Right renal pelvis (tissue), 4 donors: ENCODE measurements at places on chromosomes 12 and 14.

DNA sequence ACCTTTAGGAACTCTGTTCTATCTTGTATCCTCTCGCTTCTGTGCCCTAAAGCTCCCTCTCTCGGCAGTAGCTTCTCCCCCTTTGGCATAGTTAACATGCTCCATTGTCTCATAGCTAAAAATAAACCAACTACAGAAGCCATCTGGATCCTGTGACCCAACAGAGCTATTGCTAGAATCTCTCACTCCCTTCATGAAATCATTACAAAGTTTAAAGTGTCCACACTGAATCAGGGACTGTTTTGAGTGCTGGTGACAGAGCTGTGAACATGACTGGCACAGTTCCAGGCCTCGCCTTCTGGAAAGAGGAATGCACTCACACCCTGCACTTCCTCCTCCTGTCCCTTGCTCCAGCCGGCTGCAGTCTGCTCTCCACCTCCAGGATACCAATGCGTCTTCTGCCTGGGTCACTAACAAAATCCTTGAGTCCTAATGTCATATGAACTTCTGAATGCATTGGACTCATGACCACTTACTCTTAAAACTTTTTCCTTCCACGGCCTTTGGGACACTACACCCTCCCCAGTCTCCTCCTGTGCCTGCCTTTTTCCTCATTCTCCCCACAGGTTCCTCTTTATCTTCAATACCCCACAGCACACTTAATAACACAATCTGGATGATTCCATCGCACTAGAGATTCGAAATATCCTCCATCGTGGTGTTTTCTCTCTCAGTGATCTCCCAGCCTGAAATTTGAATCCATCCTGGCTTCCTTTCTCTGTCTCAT, 13.2 kb downstream of the PLBD1 start:
- peak; percentile 54 for DNase-seq

GRCh38 chr14:71225113-71225512, 317.9 kb downstream of the PCNX1 start:
- no peak for DNase-seq

GRCh38 chr14:61861320-61861865, 99.2 kb downstream of the SNAPC1 start:
- DNase-seq, result no peak

DNA sequence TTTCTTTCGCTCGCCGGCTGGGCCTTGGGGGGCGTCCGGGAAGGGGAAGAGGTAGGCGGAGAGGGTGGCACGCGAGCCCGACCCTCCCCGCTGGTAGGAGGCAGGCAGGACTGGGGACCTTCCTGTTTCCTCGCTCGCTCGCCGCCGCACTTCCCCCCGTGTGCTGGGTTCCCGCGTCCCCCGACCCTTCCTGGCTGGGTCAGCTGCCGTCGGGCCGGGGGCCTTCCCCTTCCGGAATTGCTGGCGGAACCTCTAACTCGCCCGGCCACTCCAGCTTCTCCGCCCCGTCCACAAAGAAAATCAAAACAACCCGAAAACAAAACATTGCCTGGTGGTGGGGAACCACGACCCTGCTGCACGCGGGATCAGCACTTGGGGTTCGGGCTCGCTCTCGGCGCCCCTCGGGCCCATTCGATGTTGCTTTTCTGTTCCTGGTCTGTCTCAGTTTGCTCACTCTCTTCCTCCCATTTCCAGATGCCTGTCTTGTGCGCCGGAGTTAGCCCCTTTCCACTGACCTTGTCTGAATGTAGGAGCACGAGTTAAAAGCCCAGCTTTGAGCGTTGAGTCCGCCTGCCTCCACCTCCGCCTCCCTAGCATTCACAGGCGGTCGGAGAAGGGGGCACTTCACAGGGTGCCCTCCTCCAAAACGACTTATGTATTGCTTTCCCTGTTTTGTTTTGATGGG, 581 bp downstream of the PAPOLA start:
- DNase-seq, result no peak

GRCh38 chr12:52380271-52380694, 5.2 kb downstream of the KRT84 start:
- no peak for DNase-seq

DNA sequence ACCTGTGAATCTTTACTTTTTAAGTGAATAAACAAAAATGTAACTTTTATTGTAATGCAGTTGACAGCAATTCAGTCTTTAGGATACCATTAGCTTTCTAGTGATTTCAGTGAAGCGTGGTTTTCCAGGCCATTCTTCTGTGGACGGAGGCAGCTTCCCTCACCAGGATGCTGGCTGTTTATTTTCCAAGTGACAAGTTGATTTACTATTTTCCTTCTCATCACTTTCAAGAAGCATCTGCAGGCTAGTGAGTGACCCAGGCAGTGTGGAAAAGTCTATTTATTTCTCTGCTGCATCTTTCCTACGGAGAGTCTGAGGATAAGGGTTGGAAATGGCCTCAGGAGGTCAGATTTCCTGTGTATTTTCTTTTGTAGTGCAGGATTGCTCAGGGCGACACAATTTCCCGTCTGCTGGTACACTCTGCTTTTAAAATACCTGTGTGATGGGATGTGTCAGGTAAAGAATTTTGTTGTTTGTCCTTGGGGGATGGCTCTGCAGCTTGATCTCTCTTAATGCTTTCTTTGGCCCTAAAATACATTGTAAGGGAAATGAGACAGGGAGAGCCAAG, 467.8 kb downstream of the NRXN3 start:
- no peak for DNase-seq

GRCh38 chr14:44462381-44462780, 44.7 kb downstream of the FSCB start:
- no peak for DNase-seq

DNA sequence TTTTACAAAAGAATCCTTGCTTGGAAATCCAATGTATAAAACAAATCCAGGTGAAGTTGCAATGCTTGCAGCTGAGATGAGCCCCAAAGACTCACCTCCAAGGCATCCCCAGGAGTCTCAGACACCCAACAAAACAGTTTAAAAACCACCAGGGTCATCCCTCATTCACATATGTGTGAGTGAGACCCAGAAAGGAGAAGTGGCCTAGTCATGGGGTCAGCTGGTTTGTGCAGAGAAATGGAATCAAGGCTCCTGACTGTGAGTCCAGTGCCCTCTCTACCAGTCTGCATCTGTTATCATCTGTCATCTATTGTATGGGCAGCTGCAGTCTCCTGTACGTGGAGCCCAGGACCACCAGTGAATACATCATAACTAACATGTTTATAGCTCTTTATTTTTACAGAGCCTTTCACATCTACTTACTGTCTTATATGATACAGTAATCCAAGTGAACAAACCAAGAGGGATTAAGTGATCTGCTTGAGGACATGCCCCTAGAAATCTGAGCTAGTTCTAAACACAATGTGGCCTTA, 27.1 kb downstream of the PLEKHG7 start:
- no peak for DNase-seq

DNA sequence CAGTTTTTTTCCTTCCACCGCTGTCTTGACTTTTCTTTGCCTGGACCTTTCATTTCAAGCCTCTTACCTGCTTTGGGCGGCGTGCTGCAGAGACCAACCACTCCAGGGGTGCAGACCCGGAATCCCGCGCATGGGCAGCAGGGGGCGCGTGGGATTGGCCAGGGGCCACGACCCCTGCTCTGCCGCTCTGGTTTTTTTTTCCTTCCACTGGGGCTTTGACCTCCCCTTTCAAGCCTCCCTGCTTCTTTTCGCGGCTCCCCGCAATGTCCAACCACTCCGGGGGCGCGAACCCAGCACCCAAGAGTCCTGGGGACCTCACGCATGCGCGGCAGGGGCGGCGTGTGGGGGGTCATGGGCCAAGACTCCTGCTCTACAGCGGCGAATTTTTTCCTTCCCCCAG, 325.1 kb downstream of the ALG10 start:
- no peak for DNase-seq

DNA sequence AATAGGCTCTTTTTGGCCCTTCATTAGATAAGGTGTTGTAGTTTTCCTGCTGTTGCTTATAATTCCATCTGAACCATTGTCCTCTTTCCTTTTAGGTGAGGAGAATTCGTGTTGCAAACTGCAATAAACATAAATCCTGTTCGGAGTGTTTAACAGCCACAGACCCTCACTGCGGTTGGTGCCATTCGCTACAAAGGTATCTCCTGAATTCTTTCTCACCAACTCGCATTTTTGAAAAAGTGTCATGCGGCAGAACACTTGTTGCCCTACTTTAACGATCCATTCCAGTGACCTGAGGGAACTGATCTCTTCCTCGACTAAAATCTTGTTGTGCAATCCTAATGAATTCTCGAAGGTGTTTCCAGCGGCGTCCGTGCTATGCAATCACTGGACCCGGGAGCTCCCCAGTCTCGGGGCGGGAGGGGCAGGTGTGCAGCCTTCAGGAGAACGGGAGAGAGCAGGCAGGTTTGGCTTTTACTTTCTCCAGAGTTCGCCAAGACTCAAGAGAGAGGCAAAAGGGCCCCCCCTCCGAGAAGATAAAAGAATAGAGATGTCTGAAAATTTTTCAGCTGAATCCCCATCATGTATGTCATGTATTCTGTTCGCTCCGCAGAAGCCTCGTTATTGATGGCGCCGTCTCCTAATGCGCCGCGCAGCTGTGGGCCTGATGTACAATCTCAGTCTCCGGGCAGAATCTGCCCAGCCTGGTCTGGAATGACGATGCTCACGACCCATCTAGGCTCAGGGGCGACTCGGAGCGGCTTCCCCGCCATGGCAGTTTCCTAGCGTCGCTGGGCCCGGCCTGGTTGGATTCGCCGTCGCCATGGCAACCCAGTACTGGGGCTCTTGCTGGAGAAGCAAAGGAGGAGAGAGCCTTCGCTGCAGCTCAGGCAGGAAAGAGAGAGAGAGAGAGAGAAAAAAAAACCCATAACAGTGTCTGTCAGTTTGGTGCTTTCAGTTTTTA, 38.2 kb downstream of the PLXNC1 start:
- DNase-seq, result peak; percentile 68

- no peak for DNase-seq
Observed at GRCh38 chr12:1916371-1917171, 1.9 kb downstream of the CACNA2D4 start.

DNA sequence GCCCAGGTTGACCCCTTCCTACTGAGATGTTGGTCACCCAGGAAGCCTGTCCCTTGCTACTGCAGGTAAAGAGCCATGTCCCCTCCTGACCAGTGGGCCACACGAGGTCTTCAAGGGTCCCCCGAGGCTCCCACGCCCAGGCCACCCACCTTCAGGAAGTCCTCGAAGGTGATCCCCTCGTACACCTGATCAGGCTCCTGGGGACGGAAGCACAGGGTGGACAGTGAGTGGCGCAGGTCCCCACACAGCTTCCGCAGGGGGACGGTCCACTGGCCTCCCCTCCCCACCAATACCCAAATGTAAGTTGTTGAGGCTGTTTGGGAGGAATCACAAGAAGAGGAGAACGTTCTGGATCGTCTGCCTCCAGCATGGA, 57.4 kb downstream of the TESC start:
- no peak for DNase-seq

GRCh38 chr12:1815108-1815507, 5.3 kb upstream of the LRTM2 start:
- no peak for DNase-seq

DNA sequence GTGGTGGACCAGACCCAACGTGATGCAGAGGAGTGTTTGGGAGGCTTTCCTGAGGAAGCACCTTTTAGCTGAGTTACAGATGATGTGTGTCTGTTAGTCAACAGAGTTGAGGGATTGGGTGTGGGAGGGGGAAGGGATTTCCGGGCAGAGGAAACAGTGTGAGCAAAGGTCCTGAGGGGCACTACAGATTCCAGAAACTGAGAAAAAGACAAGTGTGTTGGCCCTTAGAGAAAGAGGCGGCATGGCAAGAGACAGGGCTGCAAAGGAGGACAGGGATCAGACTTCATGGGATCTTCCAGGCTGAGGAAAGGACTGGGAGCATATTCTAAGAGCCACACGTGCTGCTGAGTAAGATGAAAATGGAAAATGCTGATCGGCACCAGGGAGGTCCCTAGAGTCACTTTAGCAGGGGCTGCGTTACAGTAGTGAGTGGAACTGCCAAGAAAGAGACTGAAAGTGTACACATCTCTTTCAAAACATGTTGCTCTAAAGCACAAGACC, 9.4 kb upstream of the RPS6KL1 start:
- DNase-seq, result no peak

- DNase-seq, result no peak
Observed at GRCh38 chr12:89874146-89874545, 165.5 kb upstream of the ATP2B1 start.

DNA sequence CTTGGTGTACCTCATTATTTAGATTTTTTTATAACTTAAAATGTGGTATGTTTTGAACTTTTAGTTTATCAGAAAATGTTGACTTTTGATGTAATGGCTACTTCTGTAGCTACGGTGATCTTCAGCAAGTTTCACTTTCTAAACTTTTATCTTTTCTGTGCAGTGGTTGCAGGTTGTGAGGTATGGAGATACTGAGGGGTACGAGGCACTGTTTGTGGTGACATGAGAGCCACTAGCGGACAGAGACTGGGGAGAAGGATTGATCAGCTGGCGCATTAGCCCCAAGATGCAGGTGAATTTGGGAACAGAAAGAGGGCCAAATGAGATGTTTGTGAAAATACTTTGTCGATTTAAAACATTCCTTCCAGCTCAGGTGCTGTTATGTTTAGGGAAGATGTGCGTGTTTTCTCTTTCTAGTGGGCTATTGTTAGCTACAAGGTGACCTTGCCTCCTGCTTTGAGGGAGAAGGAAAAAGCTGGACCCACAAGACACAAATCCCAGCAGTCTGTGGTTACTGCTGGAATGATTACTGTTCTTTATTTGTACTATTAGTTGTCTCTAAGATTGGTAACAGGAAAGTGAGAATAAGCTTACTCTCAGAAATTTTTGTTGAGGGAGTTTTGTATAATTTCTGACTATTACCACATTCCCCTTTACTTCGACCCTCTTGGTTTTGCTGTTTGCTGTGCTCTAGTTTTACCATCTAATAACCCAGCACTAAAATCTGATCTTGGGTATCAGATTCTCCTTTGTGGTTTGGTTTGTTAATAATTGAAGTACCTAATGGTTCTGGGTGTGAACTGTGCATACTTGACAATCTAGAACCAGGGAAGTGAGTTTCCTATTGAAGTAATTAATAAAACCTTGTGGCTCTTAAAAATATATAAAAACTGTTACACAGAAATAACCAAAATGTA, 61.7 kb downstream of the FBXO34 start:
- DNase-seq, result no peak

GRCh38 chr14:57405562-57405961, 15.2 kb downstream of the NAA30 start:
- no peak for DNase-seq

DNA sequence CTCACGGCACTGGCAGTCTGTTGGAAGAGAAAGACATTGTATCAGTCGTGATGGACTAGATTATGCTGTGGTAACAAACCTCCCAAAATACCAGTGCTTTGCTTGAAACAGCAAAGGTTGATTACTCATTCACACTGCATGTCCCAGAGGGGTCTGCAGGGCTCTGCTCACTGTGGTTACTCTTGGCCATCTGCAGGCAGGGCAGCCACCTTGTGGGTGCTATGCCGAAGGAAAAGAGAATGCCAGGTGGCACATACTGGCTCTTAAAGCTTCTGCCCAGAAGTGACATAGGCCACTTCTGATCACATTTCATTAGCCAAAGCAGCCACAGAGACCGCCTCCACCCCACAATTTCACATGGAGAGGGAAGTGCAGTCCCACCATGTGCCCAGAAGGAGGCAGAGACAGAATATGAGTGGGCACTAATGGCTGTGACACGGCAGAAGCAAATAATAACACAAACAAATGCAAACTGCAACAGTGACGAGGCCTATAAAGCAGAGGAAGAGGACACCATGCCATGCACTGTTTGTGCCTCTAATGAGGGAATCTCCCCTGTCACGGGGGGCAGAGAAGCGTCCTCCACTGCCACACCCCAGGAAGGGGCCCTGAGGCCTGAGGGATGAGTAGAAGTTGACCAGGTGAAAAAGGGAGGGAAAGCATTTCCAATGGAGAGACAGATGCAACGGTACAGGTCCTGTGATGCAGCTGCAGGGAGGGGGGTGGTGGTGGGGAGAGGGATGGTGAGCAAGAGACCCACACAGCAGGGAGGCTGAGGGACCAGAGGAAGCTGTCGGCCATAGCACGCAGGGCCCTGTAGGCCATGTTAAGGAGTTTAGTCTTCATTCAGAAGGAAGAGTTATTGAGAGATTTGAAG, 51.7 kb upstream of the KICS2 start:
- no peak for DNase-seq
